ENCODE measurements at places on chromosomes 5 and 9.

DNA sequence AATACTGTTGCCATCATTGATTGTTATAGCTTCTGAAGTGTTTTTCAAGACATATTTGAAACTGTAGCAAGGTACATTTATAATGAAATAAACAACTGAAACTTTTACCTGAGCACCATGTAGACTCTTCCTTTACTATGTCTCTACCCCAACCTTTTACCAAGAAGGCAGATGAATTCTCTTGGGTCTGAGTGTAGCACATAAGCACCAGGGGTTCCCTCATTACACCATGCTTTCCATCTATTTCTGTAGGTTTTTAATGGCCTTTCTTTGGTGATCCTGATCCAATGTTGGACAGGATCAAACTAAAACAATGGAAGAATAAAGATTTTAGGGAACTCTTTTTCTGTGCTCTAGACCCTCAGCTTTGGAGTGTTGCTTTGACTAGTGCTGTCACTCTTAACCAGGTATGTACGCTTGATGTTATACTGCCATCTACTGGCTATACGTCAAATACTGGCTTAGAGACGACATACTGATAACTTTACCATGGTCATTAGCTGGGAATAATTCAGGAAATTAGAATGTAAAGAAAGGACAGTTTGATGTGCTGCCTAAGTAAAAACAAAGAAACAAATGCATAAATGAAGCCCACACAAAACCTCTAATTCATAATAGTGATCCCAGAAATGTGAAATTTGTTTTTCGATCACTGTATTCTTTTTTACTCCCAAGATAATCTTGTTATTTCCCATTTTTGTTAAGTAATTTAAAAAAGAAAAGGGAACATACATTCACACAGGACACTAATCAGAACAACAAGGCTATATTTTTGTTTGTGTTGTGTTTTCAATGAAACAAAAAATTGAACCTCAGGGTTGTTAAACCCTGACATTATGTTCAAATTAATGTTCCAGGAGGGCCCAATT, 30.7 kb downstream of the IFNW1 start:
- H3K27ac ChIP-seq: no peak overlapping the region
- H3K27me3 ChIP-seq: no peaks in the 10 kb centered on the region
- H3K4me3 ChIP-seq: no peak overlapping the region
- no peaks in the 10 kb centered on the region for H3K4me1 ChIP-seq

GRCh38 chr5:57209316-57210040, 35.6 kb downstream of the GPBP1 start:
- H3K36me3 ChIP-seq: no peaks in the 10 kb centered on the region
- peaks cover 50% of the 10 kb centered on the region for H3K4me1 ChIP-seq
- no peaks in the 10 kb centered on the region for H3K27me3 ChIP-seq
- peak overlapping the region; percentile 28 for H3K4me3 ChIP-seq
- H3K27ac ChIP-seq: peak overlapping the region; percentile 69

DNA sequence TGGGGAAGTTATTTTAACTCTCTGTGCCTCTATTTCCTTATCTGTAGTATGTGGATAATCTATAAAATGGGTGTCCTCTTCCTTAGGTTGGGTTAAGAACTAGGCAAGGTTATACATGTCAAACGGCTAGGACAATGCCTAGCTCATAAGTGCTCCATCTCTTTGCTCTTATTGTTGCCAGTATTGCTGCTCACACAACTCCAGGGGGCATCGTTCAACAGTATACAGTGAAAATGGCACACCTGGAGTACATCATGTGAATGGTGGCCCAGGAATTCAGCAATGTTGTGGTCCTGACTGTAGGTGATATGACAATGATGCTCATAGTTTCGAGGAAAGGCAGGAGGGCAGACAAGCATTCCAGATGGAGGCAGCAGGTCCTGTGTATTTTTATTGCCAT, 30.1 kb downstream of the SLIT3 start:
- DNase-seq: no peak
- H3K27ac ChIP-seq: no peak overlapping the region
- H3K4me1 ChIP-seq: no peaks in the 10 kb centered on the region
- H3K36me3 ChIP-seq: no peaks in the 10 kb centered on the region
- H3K27me3 ChIP-seq: no peaks in the 10 kb centered on the region

DNA sequence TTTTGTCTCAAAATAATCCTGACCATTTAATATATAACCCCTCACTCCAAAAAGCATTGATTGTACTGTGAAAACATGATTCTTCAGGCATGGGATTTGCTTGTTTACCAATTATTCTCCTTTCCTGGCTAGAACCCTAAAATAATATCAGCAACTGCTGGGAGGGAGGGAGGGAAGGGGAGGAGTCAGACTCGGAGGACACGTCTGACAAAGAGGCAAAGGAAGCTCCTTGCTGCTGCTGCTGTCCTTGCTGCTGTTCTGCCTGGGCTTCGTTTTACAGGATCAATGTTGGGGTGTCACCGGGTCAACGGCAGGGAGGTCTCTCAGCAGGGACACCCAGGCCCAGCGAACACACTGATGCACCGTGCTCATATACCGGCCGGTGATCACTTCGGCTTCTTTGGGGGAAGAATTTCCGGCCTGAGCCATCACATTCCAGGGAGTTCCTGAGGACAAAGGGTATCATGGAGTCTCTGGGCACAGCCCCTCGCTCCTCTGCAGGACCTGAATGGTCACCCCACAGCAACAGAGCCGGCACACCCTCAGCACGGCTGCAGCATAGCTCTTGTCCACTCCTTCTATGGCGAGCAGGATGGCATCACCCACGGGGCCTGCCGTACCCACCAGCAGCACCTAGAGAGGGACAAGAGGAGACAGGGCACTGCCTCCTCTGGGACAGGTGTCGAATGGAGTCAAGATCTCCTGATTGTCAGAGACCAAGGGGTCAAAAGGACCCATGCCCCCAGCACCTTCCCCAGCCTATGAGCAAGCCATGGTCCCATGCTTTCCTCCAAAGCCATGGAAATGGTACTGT, 27.9 kb downstream of the MED10 start:
- H3K4me1 ChIP-seq: no peaks in the 10 kb centered on the region
- H3K27ac ChIP-seq: peak overlapping the region; percentile 60
- no peak for DNase-seq
- H3K36me3 ChIP-seq: no peaks in the 10 kb centered on the region
- no peaks in the 10 kb centered on the region for H3K27me3 ChIP-seq

DNA sequence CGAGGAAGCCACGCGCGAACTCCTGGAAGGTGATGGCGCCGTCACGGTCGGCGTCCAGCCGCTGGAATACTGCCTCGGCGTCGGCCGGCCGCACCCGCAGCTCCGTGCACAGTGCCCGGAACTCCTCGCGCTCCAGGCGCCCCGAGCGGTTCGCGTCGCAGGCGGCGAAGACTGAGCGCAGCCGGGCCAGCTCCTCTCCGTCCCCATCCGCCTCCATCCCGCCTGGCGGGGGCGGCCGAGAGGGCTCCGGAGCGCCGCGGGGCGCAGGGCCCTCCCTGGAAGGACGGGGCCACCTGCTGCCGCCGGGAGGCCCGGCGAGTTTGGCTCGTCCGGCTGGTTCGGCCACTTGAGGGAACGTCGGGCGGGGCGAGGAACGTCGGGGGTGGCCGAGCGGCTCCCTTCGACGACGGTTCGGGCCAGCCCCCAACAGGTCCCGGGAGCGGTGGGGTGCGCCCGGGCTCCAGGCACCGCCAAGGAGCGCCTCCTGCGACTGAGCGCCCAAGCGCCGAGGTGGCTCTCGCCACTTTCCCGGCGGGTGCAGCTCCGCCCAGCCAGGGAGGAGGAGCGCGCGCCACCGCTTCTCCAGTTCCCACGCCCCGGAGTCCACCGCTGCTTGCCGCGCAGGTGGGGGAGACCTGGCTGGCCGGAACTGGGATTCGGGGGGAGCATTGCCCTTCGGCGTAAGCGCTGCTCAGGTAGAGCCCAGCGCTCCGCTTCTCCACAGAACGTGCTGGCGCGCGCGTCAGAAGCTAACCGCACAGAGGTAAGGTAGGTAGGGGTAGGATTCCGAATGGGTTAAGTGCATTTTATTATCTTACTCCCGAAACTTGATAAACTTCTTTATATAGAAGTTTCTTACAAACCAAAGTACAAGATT, at the start of gene RASEF:
TSS of gene RASEF (minus strand) at position 492 of the 877 bp plus-strand sequence. CDS start at position 217, 275 bp downstream.
- H3K27me3 ChIP-seq: peaks cover 68% of the 10 kb centered on the region
- no peak within 1 kb of the TSS for H3K27ac ChIP-seq
- DNase-seq: no peak
- H3K36me3 ChIP-seq: no peaks in the 10 kb centered on the region
- peaks cover 5% of the 10 kb centered on the region for H3K4me1 ChIP-seq
- no peak within 1 kb of the TSS for H3K4me3 ChIP-seq
